NCI-H2227 treated with DMSO at 0.1 percent for 48 hours (cell line): ENCODE measurements at places on chromosomes 13 and 19.

DNA sequence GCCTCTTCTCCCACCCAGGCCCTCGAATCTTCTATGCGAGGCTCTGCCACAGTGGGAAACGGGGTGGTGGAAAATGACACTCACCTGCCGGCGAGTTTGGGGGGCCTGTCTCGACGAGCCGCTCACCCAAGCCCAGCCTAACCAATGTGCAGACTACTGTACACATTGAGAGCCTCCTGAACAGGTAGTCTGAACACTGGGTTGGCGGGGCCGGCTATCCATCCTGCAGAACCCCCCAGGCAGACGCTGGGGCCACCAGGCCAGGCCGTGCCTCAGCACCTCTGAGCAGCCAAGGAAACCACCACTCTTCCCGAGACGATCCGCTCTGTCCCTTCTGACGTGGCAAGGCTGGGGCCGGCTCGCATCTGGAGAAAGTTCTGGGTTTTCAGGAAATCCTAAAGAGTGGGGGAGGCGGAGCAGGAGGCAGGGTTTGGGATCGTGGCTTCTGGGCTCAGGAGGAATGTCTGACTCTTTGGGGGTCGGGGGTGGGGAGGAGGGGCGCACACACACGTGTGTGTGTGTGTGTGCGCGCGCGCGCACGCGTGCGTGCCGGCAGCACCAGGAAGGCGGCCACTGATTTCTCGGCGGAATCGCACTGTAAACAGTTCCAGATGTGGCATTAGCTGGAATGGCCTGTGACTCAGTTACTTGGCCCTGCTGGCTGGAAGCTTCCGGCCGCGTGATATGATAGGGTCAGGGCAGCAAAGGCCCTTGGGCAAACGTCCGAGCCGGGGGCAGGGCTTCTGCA is 18.5 kb downstream of the TMED1 start:
- no peak for DNase-seq

GRCh38 chr13:41774605-41775218 is 186.2 kb downstream of the VWA8 start:
- no peak for DNase-seq

- DNase-seq = no peak
Observed at GRCh38 chr13:113432506-113433270, 20.6 kb downstream of the ADPRHL1 start.

GRCh38 chr19:6249296-6249695 is 30.5 kb downstream of the MLLT1 start:
- no peak for DNase-seq

DNA sequence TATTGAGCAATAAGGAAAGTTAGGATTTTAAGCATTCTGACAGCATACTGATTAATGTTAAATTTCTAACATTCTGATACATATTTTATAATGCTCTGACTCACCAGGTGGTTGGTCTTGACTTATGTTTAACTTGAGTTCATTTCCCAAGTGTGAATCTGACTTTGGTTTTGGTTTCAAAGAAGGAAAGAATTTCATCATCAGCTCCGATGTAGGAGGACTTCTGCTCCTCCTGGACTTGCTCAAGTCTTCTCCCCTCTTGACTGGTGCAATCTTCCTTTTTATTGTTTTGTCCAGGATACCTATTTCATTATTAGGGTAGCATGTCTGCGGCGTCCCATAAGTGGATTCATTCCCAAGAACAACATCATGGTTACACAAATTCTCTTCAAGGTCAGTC is 141.3 kb downstream of the RNF17 start:
- DNase-seq = no peak

- peak; percentile 50 for DNase-seq
Observed at GRCh38 chr19:13060964-13061927, 41.4 kb downstream of the LYL1 start.

DNA sequence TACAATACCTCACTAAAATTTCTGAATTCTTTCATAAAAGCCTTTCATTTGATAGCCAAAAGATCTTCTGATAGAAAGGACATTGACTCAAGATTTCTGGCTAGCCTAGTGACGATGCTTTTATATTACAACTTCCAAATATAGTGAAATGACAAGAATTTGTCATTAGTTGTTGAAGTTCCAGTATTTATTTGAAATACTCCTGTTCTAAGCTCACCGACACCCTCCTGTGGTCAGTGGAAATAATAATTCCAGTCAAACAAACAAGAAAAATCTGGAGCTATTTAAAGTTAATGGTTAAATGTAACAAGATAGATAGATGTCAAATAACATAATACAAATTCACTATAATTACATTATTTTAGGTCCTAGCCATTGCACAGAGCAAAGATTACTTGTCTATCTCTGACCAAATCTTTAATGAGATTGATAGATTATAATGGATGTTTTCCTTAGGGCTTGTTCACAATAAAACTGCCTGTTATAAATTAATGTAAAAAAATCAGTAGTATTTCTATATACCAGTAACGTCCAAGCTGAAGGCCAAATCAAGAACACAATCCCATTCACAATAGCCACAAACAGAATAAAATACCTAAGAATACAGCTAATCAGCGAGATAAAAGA is 195.5 kb downstream of the RGCC start:
- DNase-seq = peak; percentile 23

- DNase-seq = no peak
Observed at GRCh38 chr13:49248622-49249002, 887 bp downstream of the CDADC1 start.

- no peak for DNase-seq
Observed at GRCh38 chr19:42292963-42293362, 9.0 kb upstream of the PRR19 start.

GRCh38 chr19:34416021-34416545 is 11.9 kb downstream of the PDCD2L start:
- DNase-seq = no peak
